ENCODE measurements at places on chromosomes 3 and 15.

GRCh38 chr3:146747051-146747450, 141.9 kb upstream of the PLSCR5 start:
- DNase-seq: no peak

DNA sequence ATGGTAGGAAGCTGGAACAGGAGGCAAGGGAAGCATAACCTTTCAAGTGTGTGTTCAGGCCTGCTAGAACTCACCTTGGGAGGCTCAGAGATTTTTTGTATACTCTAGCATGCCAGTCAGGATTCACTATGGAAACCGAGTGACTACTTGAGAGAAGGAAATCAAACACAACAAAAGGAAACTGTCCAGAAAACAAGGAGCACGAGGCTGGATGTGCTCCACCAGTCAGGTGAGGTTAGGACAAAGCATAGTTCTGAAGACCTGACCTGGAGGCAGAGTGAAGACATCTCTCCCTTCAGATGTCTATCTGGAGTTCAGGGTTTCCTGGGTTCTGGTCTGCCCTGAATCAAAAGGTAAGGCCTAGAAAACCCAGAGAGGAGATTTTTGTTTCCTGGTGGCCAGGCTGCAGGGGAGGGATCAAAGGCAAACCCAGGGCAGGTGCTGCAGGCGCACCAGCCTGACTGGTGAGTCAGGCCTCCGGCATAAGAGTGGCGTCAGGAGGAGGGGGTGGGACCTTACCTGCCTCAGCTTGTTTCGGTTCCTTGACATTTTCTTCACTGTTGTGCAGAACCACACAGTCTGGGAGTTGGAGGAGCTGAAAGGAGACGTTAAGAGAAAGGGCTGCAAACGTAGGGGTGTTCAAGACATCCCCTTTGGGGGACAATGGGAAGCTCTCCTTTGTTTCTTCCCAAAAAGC, 52.2 kb upstream of the OSBPL11 start:
- DNase-seq: no peak

DNA sequence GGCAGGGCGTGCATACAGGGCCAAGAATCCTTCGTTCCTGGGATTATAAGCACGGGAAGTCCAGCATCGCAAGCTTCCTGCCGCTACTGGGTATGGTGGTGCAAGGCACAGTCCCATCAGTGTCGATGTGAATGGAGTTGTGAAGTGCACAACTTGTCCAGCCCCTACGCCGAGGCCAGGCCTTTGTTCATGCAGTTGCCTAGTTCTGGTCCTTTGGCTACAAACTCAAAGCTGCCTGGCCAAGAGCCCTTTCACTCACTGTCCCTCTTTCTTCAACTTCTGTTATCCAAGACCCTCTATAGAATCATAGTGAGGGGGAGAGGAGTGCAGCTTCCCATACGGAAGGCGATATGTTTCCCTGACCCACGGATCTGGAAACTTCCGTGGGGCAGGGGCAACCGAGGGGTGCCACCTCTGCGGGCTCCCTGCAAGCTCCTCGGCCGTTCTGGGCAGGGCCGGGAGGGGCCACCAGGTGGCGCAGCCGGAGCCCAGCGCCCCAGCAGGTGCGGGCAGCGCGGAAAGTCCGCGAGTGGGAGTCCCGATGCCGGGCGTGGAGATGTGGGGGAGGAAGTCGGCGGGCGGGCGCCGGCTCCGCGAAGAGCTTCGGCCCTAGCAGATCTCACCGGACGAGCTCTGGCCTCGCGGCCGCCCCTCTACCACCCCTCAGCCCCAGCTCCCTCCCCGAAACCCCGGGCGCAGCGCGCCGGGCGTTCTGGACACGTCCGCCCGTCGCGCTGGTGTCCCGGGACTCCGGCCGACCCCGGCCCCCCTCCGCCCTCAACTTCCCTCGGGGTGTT, 693 bp downstream of the RASGRP1 start:
- DNase-seq: peak; percentile 45

GRCh38 chr15:47405365-47406162, 311.7 kb upstream of the SEMA6D start:
- no peak for DNase-seq

DNA sequence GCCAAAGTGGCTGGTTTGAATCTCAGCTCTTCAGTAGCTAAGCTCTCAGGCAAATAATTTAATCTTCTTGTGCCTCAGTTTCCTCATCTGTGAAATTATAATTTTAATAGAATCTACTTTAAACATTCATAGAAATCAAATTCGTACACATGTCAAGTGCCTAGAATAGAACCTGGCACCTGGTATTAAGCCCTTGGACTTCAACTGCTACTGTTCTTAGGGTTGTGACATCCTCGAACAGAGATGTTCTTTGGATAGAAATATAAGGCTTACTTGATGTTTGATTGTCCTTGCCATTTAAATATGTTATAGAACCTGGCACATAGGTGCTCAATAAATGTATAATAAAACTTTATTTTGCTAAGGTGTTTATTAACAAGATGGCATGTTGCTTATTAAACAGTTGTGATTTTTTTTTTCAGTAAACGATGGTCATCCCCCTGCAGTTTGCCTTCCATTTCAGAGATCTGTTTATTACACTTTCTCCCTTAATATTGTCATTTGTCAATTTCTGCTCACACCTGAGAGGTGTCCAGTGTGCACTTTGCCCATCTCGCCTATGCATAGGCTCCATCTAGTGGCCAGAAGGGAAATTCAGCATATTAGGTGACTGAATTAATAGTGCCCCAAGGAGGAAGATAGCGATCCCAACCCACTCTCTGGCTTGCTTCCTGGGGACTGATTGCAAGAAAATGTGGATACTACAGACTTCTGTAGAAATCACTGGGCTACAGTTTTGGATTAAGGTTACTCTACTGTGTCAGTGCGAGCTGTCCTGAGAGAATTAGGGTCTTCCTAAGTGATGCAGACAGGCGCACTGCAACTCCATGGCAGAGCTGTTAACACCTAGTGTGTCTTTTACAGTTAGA, 10.7 kb downstream of the IGF1R start:
- DNase-seq: no peak

GRCh38 chr3:158668506-158668905, 3.9 kb downstream of the LXN start:
- DNase-seq: no peak

DNA sequence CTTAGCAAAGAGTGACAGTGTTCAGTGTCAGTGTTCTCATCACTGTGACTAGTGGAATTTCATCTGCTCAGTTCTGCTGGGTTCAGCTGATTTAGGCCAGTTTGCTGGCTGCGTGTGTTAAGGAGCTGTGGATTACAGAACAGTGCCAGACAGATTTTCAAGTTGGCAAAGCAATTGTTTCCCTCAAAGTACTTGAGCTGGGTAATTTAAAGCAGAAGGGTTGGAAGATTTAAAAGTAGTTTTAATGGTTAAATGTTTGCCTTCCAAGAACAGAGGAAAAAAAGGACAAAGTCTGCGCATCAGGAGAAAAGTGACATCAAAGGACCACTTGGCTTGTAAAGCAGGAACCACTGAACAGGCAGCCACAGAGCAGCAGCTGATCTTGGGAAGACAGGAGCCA, 8.7 kb downstream of the ESYT3 start:
- DNase-seq: peak; percentile 29

All from coronary artery (tissue), 2 donors.